Activated naive CD4-positive, alpha-beta T cell treated with anti-CD3 and anti-CD28 coated beads for 36 hours (primary cell): ENCODE measurements at places on chromosomes 2 and 18.
A peak's percentile ranks its signal among the peaks of the same experiment; 100 is the strongest.

DNA sequence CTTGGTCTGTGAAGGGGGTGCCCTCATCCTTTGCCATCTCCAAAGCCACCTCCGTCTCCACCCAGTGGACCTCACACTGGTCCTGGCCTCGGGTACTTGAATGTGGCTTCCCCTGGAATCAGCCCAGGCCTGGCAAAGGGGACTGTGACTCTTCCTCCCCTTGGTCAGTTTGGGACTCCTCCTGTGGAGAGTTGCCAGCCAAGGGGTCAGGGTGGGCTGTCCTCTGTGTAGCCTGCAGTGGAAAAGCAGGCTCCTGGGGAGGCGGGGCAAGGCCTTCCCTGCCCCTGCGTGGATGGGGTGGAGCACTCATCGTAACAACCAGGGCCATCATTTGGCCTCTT, 59.8 kb downstream of the INHBB start:
- no peaks in the 10 kb centered on the region for H3K4me1 ChIP-seq
- H3K36me3 ChIP-seq, result no peaks in the 10 kb centered on the region
- no peak overlapping the region for H3K4me3 ChIP-seq
- H3K27me3 ChIP-seq, result peaks cover 3% of the 10 kb centered on the region

GRCh38 chr2:78757640-78758039, 267.9 kb upstream of the REG3G start:
- no peak for DNase-seq
- no peaks in the 10 kb centered on the region for H3K36me3 ChIP-seq
- H3K27ac ChIP-seq, result no peak overlapping the region
- no peaks in the 10 kb centered on the region for H3K4me1 ChIP-seq

DNA sequence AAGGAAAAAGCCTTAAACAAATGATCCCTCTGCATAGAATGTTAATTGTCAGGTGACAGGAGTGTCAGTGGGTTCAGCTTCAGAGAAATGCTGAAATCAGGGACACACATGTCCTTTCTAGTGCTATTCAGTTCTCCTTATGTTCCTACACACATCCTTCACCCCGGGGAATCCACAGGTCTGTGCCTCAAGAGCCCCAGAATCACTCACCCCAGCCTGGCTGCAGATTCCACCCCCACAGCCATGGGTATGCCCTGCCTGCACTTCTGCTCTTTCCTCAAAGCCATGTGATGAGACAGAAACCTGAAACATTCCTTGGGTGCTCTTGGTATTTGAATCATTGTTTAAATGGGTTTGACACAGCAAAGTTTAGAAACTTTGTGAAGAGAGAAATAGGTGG, 27.4 kb upstream of the FZD7 start:
- no peaks in the 10 kb centered on the region for H3K36me3 ChIP-seq
- peaks cover 3% of the 10 kb centered on the region for H3K4me1 ChIP-seq
- H3K27ac ChIP-seq, result no peak overlapping the region
- H3K4me3 ChIP-seq, result no peak overlapping the region
- no peak for DNase-seq

DNA sequence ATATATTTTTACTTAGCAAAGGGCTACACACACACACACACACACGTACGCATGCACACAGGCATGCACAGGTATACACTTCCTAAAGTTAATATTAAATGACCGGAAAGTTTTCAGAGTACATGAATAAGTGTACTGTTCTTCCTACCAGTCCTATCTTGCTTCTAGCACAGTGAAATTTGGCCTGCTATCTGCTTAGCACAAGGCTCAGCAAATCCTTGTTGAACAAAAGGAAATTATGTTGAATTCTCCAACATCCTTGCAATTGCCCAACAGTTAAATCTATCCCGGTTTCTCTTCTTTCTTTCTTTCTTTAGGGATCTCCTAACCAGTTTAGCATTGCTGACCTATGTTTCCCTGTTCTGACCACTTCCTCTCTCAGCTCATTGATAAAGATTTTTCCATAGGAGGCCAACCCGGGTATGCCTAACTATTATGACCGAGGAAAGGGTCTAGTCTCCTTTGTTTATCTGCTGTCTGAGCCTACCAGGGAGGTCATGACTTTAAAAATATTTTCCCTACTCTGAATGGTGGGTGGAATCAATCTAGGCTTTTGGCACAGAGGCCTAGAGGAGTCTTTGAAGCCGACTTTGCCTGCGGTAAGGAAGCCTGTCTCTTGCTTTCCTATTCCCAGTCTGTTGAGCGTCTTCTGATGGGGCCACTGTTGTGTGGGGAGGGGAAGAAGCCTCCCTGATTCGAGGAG, 400.7 kb downstream of the HRH4 start:
- H3K4me1 ChIP-seq, result no peaks in the 10 kb centered on the region
- no peak for DNase-seq
- no peak overlapping the region for H3K27ac ChIP-seq
- no peaks in the 10 kb centered on the region for H3K36me3 ChIP-seq
- H3K27me3 ChIP-seq, result peaks cover 5% of the 10 kb centered on the region
- H3K4me3 ChIP-seq, result no peak overlapping the region

DNA sequence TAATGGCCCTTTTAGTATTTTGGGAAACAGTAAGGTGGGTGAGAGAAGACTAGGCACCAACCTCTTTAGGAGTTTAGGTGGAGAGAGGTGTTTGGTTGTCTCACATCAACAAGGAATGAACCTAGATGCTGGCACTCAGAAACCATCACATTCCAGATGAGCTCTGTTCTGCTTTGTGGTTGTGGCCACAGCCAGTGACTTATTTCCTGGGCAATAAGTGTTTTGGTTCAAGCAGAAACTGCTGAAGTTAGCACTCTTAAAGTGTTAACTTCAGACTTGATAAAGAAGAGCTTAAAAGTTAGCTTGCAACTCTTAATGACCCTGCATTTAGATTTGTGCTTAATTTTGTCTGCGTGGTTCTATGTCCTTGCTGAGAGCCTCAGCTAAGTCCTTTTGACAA, 929.2 kb downstream of the SLC4A3 start:
- H3K4me1 ChIP-seq, result no peaks in the 10 kb centered on the region
- no peak overlapping the region for H3K27ac ChIP-seq
- H3K4me3 ChIP-seq, result no peak overlapping the region

- H3K4me3 ChIP-seq, result no peak overlapping the region
- H3K36me3 ChIP-seq, result no peaks in the 10 kb centered on the region
- H3K27ac ChIP-seq, result no peak overlapping the region
- H3K27me3 ChIP-seq, result no peaks in the 10 kb centered on the region
- no peak for DNase-seq
- H3K4me1 ChIP-seq, result no peaks in the 10 kb centered on the region
These were observed 28.8 kb upstream of the NEDD4L start for GRCh38 chr18:58015065-58015780.

GRCh38 chr2:216688731-216689340, 6.5 kb downstream of the IGFBP5 start:
- no peak overlapping the region for H3K27ac ChIP-seq
- no peak for DNase-seq

GRCh38 chr2:239717319-239717675, 307.8 kb downstream of the NDUFA10 start:
- H3K27me3 ChIP-seq, result no peaks in the 10 kb centered on the region
- no peak overlapping the region for H3K4me3 ChIP-seq
- no peak for DNase-seq
- H3K36me3 ChIP-seq, result peaks cover 3% of the 10 kb centered on the region
- no peaks in the 10 kb centered on the region for H3K4me1 ChIP-seq

GRCh38 chr2:188993247-188993646, 19.1 kb downstream of the COL3A1 start:
- DNase-seq, result no peak
- H3K27ac ChIP-seq, result no peak overlapping the region
- no peaks in the 10 kb centered on the region for H3K36me3 ChIP-seq
- no peaks in the 10 kb centered on the region for H3K4me1 ChIP-seq
- no peak overlapping the region for H3K4me3 ChIP-seq

DNA sequence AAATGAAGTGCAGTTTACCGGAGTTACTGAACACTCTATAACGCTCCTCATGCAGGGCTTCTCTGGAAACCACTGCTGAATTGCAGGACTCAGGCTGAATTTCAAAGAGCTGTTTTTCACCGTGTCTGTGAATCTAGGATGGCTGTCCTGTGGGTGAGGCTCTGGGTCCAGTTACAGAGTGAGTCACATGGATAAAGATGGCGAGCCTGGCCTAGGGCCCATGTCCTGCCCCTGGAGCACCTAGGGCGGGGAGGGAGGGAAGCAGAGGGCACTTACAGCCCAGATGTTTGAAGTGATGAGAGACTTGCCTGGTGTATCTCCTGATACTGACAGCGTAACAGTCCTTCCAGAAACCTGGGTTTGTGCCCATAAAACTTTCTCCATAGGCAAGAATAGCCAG, 583.0 kb downstream of the IRS1 start:
- no peaks in the 10 kb centered on the region for H3K36me3 ChIP-seq
- no peak for DNase-seq
- H3K4me1 ChIP-seq, result no peaks in the 10 kb centered on the region
- H3K27me3 ChIP-seq, result no peaks in the 10 kb centered on the region
- no peak overlapping the region for H3K4me3 ChIP-seq

- peak; percentile 6 for DNase-seq
- no peaks in the 10 kb centered on the region for H3K36me3 ChIP-seq
- peaks cover 9% of the 10 kb centered on the region for H3K4me1 ChIP-seq
- H3K27me3 ChIP-seq, result peaks cover 6% of the 10 kb centered on the region
These were observed 32.2 kb downstream of the IKZF2 start for GRCh38 chr2:213119061-213119809.

DNA sequence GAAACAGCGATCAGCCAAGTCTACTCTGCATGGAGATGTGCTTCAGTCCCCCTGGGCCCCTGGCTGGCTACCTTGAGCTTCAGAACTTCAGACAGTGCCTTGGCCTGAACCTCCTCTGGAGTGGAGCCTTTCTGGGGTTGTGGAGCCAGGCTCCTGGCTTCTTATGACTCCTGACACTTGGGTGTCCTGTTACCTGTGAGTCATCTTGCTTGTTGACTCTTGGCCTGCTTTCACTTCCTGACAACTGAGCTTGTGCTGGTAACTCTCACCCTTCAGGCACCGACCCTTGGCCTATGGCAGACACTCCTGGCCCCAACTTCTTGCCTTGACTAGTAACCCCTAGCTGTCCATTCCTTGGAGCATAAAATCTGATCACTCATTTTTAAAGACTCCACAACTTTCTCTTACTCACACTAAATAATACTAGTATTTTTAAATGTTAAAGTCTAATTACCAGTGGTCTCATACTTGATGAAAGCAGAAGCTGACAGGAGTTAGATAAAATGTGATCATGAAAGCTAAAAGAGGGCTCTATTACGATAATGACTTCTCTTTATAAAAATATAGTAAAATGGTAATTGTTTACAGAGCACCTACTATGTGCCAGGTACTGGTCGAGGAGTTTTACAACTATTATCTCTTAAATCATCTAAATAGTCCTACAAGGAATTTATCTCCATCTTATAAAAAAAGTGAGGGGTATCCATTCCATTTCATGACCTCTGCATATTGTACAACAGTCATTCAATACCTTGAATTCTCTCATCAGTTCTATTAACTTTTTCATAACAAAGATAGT, 46.3 kb upstream of the VIT start:
- H3K27me3 ChIP-seq, result peaks cover 4% of the 10 kb centered on the region
- peak; percentile 18 for DNase-seq
- no peak overlapping the region for H3K4me3 ChIP-seq
- no peaks in the 10 kb centered on the region for H3K36me3 ChIP-seq
- H3K4me1 ChIP-seq, result no peaks in the 10 kb centered on the region
- no peak overlapping the region for H3K27ac ChIP-seq

- no peaks in the 10 kb centered on the region for H3K36me3 ChIP-seq
- no peak for DNase-seq
- H3K4me1 ChIP-seq, result no peaks in the 10 kb centered on the region
- no peak overlapping the region for H3K4me3 ChIP-seq
These were observed 125.4 kb upstream of the MYCN start for GRCh38 chr2:15814946-15815345.

DNA sequence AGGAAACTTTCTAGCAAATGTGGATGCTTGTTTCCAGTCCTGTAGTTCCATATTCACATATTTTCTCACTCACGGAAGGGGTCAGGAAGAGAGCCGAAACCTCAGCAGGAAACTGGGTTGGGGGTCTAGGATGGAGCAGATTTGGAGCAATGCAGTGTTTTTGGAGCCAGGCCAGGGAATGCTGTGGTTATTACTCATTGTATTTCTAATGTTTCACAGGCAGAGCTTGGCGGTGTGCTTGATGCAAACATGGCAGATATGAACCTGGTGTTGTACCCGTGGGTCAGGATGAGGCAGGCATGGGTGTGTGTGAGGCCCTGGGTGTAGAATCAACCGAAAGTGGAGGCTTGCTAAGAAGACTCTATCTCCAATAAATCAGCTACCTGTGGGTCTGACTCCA, 34.6 kb upstream of the ACKR3 start:
- H3K4me1 ChIP-seq, result peaks cover 34% of the 10 kb centered on the region
- no peaks in the 10 kb centered on the region for H3K27me3 ChIP-seq
- no peak overlapping the region for H3K4me3 ChIP-seq
